ENCODE measurements at places on chromosomes 1 and 21.

GRCh38 chr1:39572379-39573096, 4.1 kb downstream of the PABPC4 start:
- DNase-seq: no peak

DNA sequence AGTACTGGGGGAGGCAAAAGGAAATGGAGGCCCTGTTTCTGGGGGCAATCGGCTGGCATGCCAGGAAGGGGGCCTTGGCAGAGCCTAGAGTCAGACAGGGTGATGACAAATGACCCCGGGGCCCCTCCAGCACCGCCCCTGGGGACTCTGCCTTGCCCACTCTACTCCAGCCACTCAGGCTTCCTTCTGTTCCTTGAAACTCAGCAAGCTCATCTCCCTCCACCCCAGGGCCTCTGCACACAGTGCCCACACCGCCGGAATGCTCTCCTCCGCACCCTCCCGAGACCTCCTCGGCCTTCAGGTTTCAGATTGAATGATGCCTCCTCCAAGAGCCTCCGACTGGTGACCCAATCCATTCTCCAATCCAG, 122.5 kb upstream of the ZBTB40 start:
- no peak for DNase-seq

DNA sequence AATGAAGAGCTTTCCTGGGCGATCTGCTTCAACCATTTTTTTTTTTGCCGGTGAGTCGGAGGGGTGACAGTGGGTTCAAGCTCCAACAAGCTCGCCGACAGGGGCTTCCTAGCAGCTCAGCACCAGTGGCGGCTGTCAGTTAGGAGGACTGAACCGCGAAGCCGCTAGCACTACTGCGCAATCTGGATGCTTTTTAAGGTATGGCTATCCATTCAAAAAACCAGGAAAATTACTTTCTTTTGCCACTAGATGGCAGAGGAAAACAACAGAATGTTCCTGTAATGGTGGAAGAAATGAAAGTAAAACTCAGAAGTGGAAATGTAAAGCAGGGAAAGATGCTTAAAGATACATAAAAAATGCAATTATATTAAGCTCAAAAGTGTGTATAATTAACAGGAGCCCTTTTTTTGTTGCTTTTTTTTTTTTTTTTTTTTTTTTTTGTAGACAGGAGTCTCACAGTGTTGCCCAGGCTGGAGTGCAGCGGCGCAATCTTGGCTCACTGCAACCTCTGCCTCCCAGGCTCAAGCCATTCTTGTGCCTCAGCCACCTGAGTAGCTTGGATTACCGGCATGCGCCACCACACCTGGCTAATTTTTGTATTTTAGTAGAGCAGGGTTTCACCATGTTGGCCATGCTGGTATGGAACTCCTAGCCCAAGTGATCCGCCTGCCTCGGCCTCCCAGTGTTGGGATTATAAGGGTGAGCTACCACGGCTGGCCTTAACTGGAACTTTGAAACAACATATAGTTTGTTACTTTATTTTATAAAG, 8.5 kb downstream of the KYAT3 start:
- DNase-seq: no peak

DNA sequence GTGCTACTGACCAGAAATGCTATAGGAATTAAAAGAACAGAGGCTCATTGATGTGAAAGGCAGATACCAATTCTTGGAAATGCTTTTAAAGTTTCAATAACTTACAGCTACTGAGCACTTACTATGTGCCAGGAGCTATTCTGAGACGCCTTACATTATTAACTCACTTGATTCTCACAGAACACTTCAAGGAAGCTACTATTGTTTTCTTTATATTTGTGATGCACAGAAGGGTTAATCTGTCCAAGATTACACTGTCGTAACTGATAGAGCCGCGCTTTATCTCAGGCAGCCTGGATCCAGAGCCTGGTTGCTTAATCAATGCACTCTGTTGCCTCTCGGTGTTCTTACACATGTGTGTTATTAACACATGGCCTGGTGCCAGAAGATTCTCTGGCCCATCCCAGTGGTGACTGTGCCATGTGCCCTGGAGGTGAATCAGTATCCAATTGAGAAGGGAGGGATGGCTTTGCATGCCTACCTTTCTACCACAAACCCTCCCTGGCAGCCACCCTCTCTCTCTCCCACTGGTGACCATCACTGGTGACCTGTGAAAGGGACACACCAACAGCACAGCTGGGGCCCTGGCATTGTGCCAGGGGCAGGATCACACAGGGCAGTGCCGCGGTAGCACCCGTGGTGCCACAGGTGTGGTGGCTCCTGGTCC, 8.8 kb downstream of the FMO1 start:
- DNase-seq: no peak

DNA sequence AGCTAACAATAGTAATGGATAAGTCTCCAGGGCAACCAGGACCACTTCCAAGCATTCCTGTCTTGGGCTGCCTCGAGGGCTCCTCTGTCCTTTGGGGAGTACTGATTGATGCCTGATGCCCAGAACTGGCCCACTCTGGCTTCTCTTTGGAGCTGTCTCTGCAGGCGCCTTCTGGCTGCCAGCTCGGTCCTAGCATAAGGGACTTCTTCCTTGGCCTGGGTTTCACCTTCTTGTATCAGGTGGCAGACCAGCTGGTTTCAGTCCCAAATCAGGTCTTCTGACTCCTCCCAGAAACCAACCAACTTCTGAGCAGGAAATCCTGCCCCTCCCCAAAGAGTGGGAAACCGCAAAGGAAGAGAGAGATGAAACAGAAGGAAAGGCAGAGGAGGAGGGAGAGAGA, 10.6 kb downstream of the G0S2 start:
- DNase-seq: no peak

- no peak for DNase-seq
Observed at GRCh38 chr1:66412704-66413103, 121.2 kb upstream of the SGIP1 start.

- DNase-seq: no peak
Observed at GRCh38 chr1:46098027-46098712, 34.3 kb downstream of the PIK3R3 start.

GRCh38 chr1:225763716-225764548, 13.7 kb upstream of the SRP9 start:
- no peak for DNase-seq

DNA sequence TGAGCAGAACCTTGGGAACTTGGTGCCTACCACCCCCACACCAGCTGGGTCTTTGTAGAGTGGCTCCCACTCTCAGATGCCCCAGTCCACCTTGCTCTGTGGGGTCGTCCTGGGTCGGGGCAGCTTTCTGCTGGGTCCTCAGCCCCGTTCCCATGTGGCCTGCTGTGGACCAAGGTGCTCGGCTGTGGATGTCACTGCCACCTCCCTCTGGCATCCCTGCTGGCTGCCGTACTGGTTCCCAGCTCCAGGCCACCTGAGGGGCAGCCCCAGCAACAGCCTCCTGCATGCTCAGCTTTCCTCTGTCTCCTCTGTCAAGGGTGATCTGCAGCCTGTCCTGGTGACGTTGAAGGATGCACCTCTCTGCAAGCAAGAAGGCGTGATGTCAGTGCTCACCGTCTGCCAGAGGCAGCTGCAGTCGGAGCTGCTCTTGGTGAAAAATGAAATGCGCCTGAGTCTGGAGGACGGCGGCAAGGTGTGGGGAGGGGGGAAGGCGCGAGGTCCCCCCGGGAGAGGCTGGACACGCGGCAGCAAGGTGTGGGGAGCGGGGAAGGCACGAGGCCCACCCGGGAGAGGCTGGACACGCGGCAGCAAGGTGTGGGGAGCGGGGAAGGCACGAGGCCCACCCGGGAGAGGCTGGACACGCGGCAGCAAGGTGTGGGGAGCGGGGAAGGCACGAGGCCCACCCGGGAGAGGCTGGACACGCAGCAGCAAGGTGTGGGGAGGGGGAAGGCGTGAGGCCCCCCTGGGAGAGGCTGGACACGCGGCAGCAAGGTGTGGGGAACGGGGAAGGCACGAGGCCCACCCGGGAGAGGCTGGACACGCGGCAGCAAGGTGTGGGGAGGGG, 45.9 kb upstream of the DIP2A start:
- no peak for DNase-seq

GRCh38 chr1:99647490-99647889, 1.6 kb downstream of the PALMD start:
- no peak for DNase-seq

GRCh38 chr1:162186026-162186374, 116.5 kb downstream of the NOS1AP start:
- no peak for DNase-seq

All from stimulated activated naive CD8-positive, alpha-beta T cell treated with anti-CD3 and anti-CD28 coated beads, Interleukin-15, Interleukin-2, amounts not matched to agents 100 U/mL and 50 U/mL, for 24 hours (primary cell).